ENCODE measurements at places on chromosomes 2 and 18.

DNA sequence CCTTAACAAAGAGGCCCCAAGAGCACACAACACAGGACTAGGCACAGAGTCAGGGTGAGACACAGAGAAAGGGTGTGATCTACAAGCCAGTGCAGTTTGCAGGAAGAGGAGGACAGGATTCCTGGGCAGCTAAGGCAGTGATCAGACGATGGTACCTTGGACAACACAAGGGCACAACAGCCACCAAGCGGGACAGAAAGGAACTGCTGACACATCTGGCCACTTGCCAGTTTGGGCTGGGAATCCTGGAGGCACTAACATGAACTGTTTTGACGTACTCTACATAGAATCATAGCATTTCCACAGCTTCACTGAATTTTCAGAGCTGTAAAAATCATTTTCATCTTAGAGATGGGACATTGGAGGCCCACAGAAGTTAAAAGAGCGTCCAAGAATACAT, 221.5 kb upstream of the SLC35G4 start:
- DNase-seq, result no peak

DNA sequence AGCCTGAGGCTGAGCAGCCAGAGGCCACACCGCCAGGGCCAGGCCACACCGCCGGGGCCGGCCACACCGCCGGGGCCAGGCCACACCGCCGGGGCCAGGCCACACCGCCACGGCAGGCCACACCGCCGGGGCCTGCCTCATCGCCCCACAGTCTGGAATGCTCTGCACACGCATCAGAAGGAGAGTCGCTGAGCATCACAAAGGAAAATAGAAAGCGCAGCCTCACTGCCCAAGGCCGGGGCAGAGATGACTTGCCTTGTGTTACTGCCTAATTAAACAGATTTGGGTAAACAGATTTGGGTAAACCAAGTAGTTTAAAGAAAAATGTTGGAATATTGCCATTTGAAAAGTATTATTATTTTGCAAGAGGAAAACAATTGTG, 10.4 kb upstream of the NFATC1 start:
- no peak for DNase-seq

DNA sequence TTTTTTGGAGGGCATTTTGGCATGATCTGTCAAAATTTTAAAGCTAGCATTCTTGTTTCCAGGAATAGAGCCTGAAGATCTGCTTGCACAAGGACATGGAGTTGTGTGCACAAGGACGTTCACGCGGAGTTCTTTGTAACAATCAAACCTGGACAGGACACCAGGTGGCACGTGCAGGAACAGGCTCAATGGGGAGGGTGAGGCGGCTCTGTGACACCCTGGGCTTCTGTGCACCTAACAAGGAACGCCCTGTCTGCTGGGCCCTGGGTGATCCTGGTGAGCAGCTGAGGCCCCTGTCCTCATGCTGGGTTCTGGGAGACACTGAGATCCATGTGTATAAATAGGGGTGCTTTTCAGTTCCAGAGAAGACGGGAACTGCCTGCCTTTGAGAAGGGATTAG, 93.1 kb upstream of the PXDN start:
- DNase-seq, result no peak

DNA sequence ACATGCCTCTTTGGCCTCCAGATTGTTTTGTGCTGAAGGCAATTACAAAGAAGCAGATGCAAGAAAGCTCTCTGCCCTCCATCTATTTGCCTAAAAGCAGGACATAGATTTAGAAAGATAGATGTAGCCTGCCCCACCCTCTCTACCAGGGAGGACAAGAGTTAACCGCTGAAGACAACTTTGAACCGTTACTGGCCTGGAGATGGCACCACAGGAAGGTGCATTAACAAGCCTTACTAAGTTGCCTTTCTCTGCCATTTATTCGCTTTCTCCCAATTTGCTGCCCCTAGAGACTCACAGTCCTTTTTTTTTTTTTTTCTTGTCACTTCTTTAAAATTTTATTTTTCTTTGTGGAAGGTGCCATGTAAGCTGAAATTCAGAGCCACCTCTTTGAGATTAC, 28.8 kb upstream of the RMDN2 start:
- no peak for DNase-seq

DNA sequence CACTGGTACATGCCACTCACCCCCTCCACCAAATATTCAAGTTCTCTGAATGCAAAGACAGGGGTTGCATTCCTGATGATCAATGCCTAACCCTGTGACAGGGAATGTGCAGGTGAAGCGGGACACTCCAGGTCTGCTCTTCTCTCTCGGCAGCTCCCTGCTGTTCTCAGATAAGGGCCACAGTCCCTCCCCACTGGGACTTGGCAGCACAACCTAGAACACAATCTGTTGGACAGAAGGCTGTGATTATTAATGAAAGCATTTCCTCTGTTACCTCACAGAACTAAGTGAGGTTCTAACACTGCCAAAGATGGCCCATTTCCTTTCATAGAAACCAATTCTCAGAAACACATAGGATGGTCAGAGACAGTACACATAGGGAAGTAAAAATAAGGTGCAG, 42.7 kb downstream of the VSNL1 start:
- no peak for DNase-seq

DNA sequence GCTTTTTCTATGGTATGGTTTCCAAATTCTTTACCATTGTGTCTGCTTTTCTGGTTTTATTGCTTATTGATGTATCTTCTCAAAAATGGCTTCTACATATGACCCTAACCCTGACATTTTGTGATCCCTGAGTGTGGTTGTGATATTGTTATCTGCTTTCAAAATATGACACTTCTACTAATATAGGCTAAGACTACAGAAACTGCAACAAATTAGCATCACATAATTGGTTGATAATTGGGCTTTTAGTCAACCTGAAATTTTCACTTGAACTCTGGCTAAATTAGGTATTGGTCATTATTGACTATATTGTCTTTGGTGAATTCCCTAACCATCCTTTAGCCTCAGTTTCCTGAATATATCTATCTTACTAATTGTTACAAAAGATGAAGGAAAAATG, 246.1 kb downstream of the PIK3C3 start:
- DNase-seq, result no peak

GRCh38 chr18:7470101-7470500, 97.0 kb upstream of the PTPRM start:
- no peak for DNase-seq

GRCh38 chr2:17971531-17972125, 93.2 kb downstream of the KCNS3 start:
- DNase-seq, result no peak

DNA sequence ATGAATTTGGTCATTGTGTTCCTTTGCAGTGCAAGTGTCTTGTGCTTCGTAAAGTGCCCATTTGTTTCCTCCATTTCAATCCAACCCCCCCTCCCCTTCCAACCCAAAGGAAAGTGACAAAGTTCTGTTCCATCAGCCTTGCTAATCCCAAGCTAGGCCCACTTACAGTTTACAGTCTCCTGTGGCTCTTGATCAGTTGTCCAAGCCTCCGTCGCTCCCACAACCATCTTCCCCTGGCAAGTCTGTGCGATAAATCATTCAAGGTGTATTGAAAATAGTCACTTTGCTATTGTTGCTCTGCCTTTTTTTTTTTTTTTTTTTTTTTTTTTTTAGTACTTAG, 6.5 kb downstream of the POU3F3 start:
- DNase-seq, result no peak

DNA sequence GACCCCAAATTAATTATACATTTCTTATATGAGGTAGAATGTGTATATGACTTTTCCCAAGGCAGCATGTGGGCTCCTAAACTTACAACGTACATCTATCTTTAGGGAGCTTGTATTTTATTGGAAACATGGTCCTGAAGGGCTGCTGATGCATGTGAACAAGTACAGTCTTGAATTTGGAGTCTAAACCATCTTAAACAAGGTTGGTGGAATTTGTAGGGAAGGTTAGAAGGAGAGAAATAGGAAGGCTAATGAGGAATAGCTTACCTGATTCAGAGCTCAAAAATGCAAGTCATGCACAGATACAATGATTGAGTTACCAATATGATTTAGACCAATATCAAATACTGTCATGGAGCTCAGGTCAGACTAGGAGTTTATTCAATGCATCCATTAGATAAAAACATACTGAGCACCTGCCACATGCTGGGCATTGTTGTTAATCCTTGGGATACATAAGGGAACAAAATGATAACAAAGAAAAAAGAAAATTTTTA, 458.6 kb upstream of the ETAA1 start:
- no peak for DNase-seq

GRCh38 chr2:136823291-136823690, 57.9 kb downstream of the THSD7B start:
- DNase-seq, result no peak

DNA sequence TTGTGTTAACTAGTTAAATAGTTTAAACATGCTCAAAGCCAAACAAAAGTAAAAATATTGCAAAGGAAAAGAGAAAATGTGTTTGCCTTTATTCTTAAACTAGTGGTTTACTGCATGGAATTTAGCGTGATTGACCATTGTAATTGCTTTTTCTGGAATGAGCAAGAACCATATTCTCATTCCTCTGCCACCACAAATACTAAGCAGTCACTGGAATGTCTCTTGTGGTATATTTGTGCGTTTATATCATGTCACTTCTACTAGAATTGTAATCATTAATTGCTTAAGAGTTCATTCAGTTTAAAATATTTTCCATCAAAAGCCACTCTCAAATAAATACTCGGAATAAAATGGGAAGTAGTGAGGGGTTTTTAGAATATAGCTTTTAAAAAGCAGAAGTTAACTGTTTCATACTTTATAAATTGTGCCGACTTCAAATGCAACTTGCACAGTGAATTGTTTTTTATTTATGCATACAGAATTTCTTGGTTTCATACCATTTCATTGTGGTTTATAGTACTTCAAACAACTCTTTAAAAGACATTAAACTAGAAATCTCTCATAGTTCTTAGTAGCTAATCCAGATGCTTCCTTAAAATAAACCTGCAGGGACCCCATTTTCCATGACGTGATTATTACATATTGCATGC, 288.1 kb downstream of the EPHA4 start:
- DNase-seq, result no peak

DNA sequence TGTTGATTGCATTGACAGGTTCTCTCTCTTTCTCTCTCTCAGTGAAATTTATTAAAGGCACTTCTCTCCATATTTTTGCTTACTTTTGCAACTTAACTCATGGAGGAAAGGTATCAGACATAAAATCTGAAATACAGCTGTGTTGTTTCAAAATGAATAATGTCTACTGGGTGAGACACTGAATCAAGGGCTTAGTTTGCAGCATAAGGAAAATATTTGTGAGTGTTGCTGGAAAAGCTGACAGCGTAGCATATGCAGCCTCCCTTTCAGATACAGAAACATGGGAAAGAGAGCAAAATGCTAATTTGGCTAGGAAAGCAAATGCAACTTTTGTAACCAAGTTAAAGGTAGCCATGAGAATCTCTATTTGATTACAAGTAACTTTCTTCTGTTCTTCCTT, 81.5 kb upstream of the COL3A1 start:
- DNase-seq, result no peak

DNA sequence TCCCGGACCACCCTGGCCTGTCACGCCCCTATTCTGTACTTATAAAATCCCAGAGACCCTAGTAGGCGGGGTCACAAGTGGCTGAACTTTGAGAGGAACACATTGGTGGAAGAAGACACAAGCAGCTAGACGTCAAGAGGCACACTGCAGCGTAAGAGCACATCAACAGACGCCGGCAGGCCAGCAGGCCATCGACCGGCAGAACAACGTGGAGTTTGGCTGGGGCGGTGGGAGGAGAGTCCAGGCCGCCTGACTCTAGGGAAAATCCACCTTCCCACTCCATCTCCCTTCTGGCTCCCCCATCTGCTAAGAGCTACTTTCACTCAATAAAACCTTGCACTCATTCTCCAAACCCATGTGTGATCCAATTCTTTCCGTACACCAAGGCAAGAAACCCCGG, 601.8 kb upstream of the CDH2 start:
- DNase-seq, result no peak

DNA sequence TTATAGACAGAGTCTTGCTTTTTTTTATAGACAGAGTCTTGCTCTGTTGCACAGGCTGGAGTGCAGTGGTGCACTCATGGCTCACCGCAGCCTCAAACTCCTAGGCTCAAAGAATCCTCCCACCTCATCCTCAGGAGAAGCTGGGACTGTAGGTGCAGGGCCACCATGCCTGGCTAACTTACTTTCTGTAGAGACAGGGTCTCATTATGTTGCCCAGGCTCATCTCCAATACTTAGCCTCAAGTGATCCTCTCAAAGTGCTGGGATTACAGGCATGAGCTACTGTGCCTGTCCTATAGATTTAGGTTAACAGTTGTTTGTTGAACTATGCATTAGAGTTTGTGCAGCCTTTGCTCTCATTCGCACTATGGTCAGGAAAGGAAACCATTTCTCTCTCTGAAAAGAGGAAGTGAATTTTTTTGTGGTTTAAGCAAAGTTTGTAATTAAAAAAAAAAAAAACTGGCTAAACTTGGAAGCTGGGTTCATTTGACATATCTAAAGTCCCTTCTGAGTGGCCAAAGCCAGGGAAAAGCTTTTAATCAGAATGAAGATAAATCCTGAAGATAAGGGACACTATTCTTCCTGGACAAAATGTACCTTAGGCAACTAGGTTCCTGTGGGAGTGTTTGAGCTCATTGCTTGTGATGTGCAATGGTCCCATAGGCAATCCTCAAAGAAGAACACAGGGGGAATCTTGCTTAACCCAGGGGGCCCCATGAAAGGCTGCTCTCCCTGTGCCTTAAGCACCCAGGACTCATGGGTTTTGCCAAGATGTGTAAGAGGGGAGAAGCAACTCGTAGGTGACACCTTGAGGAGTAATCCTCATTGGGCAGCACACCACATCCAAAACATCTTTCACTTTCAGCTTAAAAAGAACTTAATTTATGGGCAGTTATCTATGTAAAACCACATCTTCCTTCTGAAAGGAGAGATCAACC, 201.7 kb downstream of the MREG start:
- DNase-seq, result no peak
